ENCODE measurements at places on chromosomes 12 and 14. TPM values are rescaled to one million over a fixed set of nuclear protein-coding genes. Genes with fewer than 3 reads are reported as not detected.

BRF1 gene
- 33.5 TPM for total RNA-seq

GABARAPL1 gene
- 2.7 TPM for total RNA-seq

CCDC38 gene
- total RNA-seq = 0.08 TPM

LBHD2 gene
- total RNA-seq = not detected

PTPRO gene
- 2.4 TPM for total RNA-seq

FGF6 gene
- not detected for total RNA-seq

DNA sequence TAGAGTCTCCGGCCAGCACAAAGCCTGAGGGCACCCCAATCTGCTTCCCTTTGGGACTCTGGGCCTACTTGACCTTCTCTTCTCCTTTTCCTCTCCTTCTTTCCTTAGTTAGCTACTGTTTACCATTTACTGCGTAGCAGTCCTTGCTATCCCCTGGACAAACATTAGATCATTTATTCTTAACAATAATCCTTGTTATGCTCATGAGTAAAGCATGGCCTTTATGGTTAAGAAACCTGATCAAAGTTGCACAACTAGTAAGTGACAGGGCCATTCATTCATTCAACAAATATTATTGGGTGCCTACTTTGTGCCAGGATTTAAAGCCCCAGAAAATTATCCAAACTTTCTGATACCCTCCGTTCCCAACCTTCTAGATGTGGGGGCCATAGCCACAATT lies 3.2 kb upstream of the HDAC7 start:
- no peak overlapping the region for H3K4me3 ChIP-seq
- DNase-seq = no peak
- H3K4me1 ChIP-seq = peaks cover 18% of the 10 kb centered on the region
- no peak overlapping the region for H3K27ac ChIP-seq

- no peak overlapping the region for H3K27ac ChIP-seq
- H3K27me3 ChIP-seq = no peaks in the 10 kb centered on the region
- H3K36me3 ChIP-seq = no peaks in the 10 kb centered on the region
- no peak overlapping the region for H3K4me3 ChIP-seq
- no peak for DNase-seq
These were observed 698.6 kb upstream of the MDGA2 start for GRCh38 chr14:48373981-48374380.

DNA sequence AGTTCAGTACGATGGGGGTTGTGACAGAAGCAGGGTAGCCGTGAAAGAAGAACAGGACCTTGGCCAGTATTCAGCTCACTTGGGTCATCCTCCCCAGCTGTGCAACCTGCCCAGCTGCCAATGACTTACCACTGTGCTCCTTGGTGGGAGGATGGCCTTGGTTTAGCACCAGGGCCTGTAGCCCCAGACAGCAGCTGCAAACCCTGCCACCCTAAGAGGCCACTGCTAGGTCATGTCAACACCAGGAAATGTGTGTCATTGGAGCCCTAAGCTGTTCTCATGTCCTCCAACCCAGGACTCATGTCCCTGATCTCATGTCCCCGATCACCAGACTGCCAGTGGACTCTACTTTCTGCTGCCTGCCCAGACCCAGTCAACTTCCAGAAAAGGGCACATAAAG lies 3.0 kb upstream of the CRACR2A start:
- H3K27ac ChIP-seq = no peak overlapping the region
- H3K27me3 ChIP-seq = no peaks in the 10 kb centered on the region
- H3K36me3 ChIP-seq = no peaks in the 10 kb centered on the region
- no peak for DNase-seq
- H3K4me3 ChIP-seq = no peak overlapping the region

DNA sequence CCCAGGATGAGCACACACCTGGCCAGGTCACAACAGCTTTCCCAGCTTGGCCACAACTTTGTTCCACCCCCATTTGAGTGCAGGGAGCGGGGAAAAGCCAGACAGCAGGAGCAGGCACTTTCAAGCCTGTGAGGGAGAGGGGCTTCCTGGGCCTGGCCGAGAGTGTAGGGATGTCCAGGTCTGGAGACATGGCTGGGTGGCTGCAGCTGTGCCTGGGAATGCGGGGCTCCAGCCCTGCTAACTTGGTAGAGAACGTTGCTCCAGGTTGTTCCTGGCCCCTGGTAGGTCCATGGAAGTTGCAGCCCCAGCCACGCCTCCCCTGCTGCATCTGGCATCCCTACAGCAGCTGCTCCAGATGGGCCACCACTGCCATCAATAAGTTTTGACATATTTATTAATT lies 738.5 kb downstream of the SLC6A15 start:
- H3K27me3 ChIP-seq = no peaks in the 10 kb centered on the region
- no peaks in the 10 kb centered on the region for H3K4me1 ChIP-seq
- no peaks in the 10 kb centered on the region for H3K36me3 ChIP-seq
- H3K27ac ChIP-seq = no peak overlapping the region
- no peak for DNase-seq

GRCh38 chr12:131028587-131029338 lies 75.1 kb downstream of the ADGRD1 start:
- no peak overlapping the region for H3K4me3 ChIP-seq
- no peak for DNase-seq
- no peak overlapping the region for H3K27ac ChIP-seq
- no peaks in the 10 kb centered on the region for H3K4me1 ChIP-seq
- no peaks in the 10 kb centered on the region for H3K36me3 ChIP-seq
- H3K27me3 ChIP-seq = no peaks in the 10 kb centered on the region

DNA sequence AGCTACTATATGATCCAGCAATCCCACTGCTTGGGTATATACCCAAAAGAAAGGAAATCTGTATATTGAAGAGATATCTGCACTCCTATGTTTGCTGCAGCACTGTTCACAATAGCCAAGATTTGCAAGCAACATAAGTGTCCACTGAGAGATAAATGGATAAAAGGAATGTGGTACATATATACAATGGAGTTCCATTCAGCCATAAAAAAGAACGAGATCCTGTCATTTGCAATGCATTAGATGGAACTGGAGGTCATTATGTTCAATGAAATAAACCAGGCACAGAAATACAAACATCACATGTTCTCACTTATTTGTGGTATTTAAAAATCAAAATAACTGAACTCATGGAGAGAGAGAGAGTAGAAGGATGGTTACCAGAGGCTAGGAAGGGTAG lies 116.6 kb downstream of the HELB start:
- H3K27me3 ChIP-seq = no peaks in the 10 kb centered on the region
- no peaks in the 10 kb centered on the region for H3K36me3 ChIP-seq
- no peaks in the 10 kb centered on the region for H3K4me1 ChIP-seq
- H3K27ac ChIP-seq = no peak overlapping the region

GRCh38 chr12:122668268-122668667 lies 34.9 kb downstream of the HCAR2 start:
- no peak overlapping the region for H3K27ac ChIP-seq
- no peaks in the 10 kb centered on the region for H3K27me3 ChIP-seq
- H3K36me3 ChIP-seq = no peaks in the 10 kb centered on the region
- H3K4me1 ChIP-seq = no peaks in the 10 kb centered on the region

GRCh38 chr14:79809849-79810612 lies 401.3 kb downstream of the DIO2 start:
- no peak for DNase-seq
- H3K27me3 ChIP-seq = no peaks in the 10 kb centered on the region
- H3K27ac ChIP-seq = no peak overlapping the region

- no peaks in the 10 kb centered on the region for H3K36me3 ChIP-seq
- peaks cover 2% of the 10 kb centered on the region for H3K27me3 ChIP-seq
- H3K4me1 ChIP-seq = no peaks in the 10 kb centered on the region
- H3K4me3 ChIP-seq = no peak overlapping the region
- no peak for DNase-seq
These were observed 32.1 kb downstream of the RPH3A start for GRCh38 chr12:112823582-112824149.

GRCh38 chr12:570435-570920 lies 92.8 kb downstream of the NINJ2 start:
- H3K36me3 ChIP-seq = no peaks in the 10 kb centered on the region
- H3K4me1 ChIP-seq = no peaks in the 10 kb centered on the region
- DNase-seq = no peak
- H3K27me3 ChIP-seq = no peaks in the 10 kb centered on the region
